ENCODE measurements at places on chromosomes 2 and 18.

- DNase-seq, result no peak
Observed at GRCh38 chr18:70998490-70998889, 709.6 kb downstream of the SOCS6 start.

- no peak for DNase-seq
Observed at GRCh38 chr2:64019975-64020528, 824 bp upstream of the VPS54 start.

GRCh38 chr2:68506170-68506569 lies 38.8 kb downstream of the APLF start:
- no peak for DNase-seq

GRCh38 chr2:157874348-157874747 lies 1.8 kb downstream of the ACVR1 start:
- DNase-seq, result no peak

- no peak for DNase-seq
Observed at GRCh38 chr2:235460548-235461047, 33.2 kb upstream of the AGAP1 start.

DNA sequence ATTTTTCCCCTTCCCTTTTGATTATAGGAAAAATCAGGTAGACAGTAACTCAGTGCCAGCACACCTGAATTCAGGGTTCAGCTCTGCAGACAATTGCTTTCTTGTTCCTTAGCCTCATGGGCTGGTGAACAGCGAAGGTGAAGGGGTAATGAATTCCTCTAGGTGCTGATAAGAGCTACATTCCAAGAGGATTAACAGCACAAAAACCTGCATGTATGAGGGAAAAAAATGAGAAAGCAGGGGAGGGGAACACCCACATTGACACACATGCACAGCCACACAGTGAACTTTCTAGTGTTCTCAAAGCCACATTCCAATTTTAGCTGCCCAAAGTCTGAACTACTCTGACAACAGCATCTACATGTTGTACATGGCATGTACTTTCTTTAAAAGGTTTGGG lies 46.1 kb downstream of the SPATS2L start:
- DNase-seq, result no peak

DNA sequence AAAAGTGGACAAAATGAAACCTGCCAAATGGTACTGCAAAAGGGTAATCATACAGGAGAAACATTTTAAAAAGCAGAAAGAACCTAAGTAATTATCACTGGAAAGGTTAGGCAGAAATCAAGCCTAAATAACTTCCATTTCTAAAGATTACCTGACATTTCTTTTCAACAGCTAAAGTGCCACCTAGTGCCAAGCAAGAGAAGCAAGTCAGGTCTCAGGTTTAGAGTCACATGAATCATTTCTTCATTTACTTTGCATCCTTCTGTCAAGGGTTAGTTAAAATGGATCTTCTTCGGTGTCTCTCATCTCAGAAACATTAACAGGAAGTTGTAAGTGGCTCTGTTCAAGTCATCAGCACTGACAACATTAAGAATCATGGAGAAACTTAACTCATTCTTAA lies 90.3 kb downstream of the AKAIN1 start:
- DNase-seq, result no peak

DNA sequence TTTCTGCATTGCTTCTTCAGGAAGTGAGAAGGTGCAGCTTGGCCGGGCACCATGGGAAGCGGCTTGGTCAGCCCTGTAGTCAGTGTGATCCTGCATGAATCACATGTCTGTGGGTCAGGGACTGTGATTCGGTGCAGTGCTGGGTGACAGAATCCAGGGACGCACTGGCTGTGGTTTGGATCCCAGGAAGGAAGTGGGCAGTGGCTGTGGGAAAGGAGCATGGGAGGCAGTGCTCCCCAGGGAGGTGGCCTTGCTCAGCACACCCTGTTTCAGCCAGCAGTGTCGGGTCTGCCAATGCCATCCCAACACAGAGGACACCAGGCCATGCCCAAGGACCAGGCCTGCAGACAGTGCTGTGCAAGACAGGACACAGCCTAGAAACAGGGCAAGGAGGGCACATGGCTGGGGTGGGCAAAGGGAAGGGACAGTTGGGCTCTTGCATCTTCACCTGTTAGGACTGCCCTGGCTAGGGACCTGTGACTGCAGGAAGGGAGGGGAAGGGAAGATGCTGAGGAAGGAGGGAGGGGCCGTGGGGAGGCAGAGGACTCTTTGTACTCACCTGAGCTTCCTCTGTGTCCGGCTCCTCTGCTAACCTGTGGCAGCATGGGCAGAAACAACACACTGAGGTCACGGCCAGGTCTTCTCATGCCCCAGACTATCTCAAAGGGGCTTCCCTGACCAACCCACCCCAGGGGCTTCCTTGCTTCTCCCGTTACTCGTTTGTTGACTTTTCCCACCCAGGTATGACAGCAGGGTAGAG lies 37.2 kb upstream of the DNMT3A start:
- no peak for DNase-seq

DNA sequence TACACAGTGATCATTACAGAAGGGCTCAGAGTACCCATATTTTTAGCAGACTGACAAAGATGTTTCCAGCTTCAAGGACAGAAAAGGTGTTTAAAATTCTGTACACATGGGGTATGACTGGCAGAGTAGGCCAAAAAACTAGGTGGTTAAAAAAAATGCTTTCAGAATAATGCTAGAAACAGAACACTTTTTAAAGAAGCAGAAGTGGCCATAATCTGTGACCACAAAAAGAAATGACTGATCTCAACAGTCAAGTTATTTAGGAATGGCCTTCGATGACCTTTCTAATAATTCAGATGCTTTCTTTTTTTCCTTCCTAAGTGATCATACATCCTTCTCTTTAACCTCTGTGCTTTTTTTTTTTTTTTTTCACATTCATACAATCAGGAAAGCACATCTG lies 4.1 kb upstream of the AQP4 start:
- DNase-seq, result no peak

DNA sequence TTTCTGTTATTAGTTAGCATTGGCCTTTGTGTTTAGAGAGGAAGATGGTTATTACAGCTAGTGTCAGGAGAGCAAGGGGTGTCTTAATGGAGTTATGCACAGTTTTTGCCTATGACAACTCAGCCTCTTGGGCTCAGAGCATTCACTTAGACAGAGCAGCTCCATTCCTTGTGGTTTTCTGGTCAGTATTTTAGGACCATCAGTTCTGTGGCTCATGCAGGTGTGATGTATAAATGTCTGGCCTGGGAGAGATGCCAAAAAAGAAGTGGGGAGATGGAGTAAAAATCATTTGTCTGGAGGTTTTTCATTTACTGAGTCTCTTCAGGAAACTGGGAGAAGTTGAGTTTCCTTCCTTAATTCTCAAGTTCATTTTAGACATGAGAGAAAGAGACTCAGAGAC lies 79.7 kb downstream of the PRKCE start:
- DNase-seq, result no peak

GRCh38 chr2:16644221-16644925 lies 21.3 kb downstream of the CYRIA start:
- no peak for DNase-seq

DNA sequence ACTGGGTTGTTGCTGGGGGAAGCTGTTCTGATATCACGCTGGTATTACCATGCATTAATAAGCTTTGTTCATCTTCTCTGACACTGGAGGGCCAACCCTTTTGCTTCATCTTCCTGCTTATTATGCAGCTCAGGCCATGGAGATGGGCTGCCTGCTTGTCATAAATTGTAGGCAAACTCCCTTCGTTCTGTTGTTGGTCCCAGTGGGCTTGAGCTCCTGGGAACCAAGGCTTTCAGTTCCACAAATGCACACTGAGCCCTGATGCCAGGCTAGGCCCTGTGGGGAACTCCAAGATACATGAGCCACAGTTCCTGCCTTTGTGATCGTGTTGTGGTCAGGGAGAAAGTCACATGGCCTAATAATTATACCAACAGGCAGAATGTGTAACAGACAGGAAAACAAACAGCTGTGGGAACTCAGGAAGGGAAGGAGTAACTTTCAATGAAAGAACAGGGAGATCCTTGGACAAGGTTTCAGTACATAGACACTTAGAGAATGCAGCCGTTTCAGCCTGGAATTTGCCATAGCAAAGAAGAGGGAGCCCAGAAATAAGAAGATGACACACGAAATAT lies 49.0 kb upstream of the BCL2L11 start:
- no peak for DNase-seq

DNA sequence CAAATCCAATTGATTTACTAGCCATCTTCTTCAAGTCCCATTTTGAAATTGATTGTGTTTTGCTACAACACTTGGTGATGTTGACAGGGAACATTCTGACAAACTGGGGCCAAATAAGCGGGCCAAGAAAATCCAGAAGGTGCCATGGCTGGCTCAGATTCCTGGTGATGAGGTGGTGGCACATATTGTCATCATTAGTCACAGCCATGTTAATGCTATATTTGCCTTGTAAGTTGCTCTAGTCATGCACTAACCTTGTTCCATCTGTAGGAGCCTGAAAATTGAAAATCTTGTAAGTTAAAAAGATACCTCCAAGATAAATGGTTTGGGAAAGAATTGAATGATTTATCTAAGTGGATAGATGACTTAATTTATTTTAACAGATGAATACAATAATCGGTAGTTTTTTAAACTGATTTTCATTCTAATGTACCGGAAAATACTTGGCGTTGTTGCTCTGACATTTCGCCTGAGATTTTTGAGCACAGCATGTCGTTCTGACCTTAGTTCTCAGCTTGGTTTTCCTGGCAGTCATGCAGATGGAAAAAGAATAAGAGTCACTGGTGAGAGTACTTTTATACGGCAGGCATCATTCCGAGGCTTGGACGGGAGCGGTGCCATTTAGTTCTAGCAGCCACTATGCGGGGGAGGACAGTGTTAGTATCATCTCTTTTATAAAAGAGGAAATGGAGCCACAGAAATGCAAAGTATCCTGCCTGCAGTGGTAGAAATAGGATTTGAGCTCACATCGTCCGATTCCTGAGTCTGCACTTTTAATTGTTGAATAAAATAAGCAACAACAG lies 133.9 kb downstream of the ZNF532 start:
- no peak for DNase-seq

DNA sequence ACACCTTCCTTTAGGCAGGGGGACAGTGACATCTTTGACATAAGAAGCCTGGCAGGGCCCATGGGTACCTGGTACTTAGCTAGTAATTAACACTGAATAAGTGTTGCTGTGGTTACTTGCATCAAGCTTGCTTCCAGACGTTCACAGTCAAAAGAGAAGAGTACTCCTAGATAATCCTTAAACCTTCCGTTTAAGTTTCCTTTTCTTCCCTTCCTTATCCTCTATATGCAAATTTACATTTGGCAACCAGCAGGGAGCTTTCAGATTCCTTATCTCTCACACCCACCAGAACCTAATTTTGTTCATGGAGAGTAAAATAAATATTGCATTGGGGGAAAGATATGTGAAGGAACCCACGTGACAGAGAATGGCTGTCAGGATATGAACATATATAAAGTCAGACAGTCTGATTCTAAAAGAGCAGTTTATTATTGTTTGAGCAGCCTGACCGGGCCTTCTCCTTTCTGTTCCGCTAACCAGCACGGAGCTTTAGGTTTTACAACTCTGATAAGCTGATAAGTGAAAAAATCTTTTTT lies 7.8 kb upstream of the RAB31 start:
- DNase-seq, result no peak

- no peak for DNase-seq
Observed at GRCh38 chr2:12031866-12032265, 285.4 kb downstream of the LPIN1 start.

DNA sequence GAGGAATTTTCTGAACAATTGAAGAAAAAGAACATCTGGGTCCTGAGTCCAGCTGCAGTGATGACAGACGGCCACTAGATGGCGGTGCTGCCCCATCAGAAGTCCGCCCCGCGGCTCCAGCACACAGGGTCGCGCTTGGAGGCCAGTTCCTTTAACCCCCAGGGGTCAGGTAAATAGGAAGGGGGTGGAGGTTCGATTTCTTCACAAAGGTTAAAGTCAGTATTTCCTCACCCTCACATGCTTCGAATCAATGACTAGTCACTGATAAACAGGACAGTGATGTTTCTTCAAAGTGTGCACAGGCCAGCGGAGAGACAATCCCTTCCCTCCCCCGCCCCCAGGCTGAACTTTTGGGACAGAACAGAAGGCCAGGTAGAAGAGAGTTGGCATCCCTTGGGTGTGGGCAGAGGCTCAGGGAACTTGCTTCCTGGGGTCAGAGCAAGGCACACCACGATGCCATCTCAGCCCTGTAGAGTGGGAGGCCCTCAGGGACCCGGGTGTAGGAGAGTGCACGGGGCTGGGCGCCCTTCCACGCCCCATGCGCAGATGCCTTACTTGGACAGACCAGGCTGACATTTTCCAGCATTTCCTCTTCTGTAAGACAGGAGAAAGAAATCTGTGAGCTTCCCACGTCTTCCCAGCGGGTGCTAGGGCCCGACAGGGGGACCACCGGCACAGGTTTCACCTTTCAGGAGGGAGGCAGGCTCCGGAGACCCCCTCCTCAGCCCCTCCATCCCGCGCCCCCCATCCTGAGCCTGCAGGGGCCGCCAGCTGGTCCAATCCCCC lies 722 bp downstream of the APOB start:
- peak; percentile 51 for DNase-seq

DNA sequence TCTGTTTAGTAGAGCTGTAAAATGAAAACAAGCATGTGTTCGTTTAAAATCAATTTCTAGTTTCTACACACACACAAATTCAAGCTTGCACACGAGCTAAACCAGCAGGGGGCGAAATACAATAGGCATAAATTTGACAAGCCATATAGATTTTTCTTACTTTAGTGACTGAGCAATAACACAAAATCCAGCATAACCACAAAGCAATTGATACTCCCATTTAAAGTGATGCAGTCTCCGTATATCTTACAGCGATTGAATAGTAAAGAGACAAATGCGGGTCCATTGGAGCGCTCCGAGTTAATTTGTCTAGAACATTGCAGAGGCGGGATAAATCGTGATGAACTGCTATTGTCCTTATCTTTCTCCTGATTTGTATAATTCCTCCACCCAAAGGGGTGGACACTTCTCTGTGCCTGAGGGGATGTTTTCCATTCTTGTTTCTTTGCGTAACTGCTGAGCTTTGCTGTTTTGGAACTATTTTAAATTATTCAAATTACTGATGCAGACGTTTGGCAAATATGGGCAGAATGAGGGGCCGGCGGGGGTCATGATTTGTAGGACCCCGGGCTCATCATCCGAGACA lies 1.2 kb upstream of the AFTPH start:
- DNase-seq, result peak; percentile 53

DNA sequence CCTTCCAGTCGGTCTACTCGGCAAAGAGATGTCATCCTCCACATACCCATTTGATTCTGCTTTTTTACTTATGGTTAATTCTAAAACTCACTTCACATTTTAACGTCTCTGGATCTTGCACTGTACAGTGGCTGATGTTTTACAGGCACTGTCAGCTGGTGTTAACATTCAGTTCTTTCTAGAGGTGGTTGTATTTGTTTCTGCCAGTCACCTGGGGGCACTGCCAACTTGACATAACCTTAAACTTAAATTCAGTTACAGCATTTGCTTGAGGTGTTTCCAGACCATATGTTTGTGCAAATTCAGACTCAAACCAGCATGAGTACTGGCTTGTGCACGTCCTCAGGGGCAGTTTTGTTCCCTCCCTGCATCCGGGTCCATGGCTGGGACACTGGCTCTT lies 5.3 kb upstream of the TMEM185B start:
- no peak for DNase-seq

GRCh38 chr2:7899923-7900322 lies 781.9 kb upstream of the ID2 start:
- DNase-seq, result no peak
